ENCODE measurements at places on chromosomes 5 and 9. TPM values are rescaled to one million over a fixed set of nuclear protein-coding genes. Genes with fewer than 3 reads are reported as not detected.

DNA sequence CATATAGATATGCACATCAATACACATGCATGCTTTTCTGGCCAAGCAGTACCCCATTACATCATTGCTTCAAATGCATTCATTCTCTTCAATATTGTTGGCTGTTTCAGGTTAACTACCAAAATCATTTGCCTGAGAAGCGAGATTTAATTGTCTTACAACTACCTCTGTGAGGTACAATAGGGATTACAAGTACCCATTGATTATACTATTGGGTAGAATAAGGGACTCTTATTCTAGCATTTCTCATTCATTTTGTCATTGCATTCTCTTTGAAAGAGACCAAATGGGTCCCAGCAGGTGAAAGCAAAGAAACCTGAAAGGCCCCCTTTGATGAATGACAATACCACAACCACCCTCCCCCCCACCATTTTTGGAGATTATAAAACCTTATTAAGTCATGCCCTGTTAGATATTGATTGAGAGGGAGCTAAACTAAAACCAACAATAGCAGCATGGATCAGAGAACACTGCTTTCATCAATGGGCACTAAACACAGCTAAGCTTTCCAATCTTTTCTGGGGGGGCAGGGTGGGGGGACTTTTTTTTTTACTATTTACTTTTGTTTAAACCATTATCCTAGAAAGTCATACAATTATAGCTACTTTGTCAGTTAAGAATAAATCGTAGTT, 375.0 kb upstream of the CCNH start:
- no peak overlapping the region for H3K27ac ChIP-seq
- no peak for DNase-seq
- H3K27me3 ChIP-seq: peaks cover 6% of the 10 kb centered on the region
- no peaks in the 10 kb centered on the region for H3K36me3 ChIP-seq

FRRS1L gene
- total RNA-seq: 0.81 TPM

GCNT4 gene
- 3.5 TPM for total RNA-seq

- H3K27ac ChIP-seq: no peak overlapping the region
- no peak overlapping the region for H3K4me3 ChIP-seq
- no peaks in the 10 kb centered on the region for H3K36me3 ChIP-seq
- DNase-seq: no peak
- H3K4me1 ChIP-seq: no peaks in the 10 kb centered on the region
These were observed 769.9 kb upstream of the ADAMTS16 start for GRCh38 chr5:4370218-4370617.

SH3GLB2 gene
- 184 TPM for total RNA-seq

ZNF366 gene
- 3.1 TPM for total RNA-seq

DNA sequence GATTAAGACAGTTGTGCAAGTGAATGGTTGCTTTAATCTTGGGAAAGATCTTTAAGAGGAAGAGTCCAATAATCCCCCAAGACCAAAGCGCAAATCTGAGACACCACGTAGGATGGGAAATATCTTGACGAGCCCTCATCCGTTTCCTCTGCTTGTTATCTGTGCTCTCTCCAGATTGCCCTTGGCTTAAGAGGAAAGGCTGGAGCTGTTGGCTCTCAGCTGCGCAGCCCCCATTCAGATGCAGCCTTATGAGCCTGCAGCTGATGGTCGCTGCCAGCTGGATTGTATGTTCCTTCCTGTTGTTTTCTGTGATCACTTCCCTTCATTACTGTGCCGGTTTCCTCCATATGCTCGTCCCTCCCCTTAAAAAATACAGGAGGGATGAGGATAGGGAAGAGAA, 47.7 kb downstream of the PWWP2A start:
- H3K4me3 ChIP-seq: no peak overlapping the region
- H3K27ac ChIP-seq: no peak overlapping the region
- H3K36me3 ChIP-seq: peaks cover 15% of the 10 kb centered on the region
- no peaks in the 10 kb centered on the region for H3K4me1 ChIP-seq
- no peaks in the 10 kb centered on the region for H3K27me3 ChIP-seq
- DNase-seq: no peak

DNA sequence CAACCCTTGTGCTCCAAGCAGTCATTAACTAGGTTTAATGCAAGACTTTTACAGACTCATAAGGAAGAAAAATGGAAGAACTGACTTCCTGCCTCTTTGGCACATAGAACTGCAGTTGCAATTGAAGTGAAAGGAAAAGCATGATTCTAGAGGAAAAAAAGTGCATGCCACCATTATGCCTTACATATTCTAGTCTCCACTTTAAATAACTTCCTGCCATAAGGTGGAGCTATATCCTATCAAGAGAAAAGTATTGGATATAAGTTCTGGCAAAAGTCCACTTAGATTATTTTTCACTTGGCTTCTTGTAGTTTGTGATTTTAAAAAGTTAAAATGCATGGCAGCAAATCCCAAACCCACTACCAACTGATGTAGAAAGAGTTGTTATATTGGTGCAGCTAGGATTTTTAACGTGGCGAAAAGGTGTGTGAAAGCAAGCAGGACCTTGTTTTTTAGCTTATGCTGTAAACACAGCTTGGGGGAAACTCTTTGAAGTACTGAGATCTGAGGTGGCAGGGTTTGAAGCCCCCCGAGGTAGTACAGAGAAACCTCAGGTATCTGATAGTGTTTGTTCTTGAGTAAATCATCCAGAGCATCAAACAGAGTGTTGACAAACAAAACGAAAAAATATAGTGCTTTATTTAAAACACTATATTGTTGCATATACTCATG, 117.9 kb downstream of the ANXA1 start:
- no peak for DNase-seq
- no peak overlapping the region for H3K27ac ChIP-seq

SPATA31A3 gene
- not detected for total RNA-seq
